ENCODE measurements at places on chromosomes 2 and 18. TPM values are rescaled to one million over a fixed set of nuclear protein-coding genes. Genes with fewer than 3 reads are reported as not detected.

The AAK1 gene
- 21.4 TPM for total RNA-seq

The ASPRV1 gene
- 0.17 TPM for total RNA-seq

The HRH4 gene
- total RNA-seq: not detected

The RAPH1 gene
- 5.7 TPM for total RNA-seq

The PTPRN gene
- total RNA-seq: 2.2 TPM

The TRIM43 gene
- total RNA-seq: 0.05 TPM

The C2orf81 gene
- 4.4 TPM for total RNA-seq

The CAPN14 gene
- total RNA-seq: 0.05 TPM

The PAX8 gene
- total RNA-seq: 0.77 TPM

The DSG4 gene
- 0.02 TPM for total RNA-seq

The HOXD13 gene
- 0.24 TPM for total RNA-seq

The ZNF521 gene
- total RNA-seq: not detected

The PRSS56 gene
- total RNA-seq: 0.16 TPM

The SULT1C2 gene
- total RNA-seq: 0.36 TPM
